ENCODE measurements at places on chromosomes 4 and X.

GRCh38 chrX:68049466-68049865 lies 383.8 kb downstream of the OPHN1 start:
- no peaks in the 10 kb centered on the region for H3K27me3 ChIP-seq

GRCh38 chr4:76246025-76246424 lies 5.5 kb upstream of the FAM47E start:
- H3K4me3 ChIP-seq = no peak overlapping the region
- no peaks in the 10 kb centered on the region for H3K36me3 ChIP-seq
- no peak for DNase-seq

GRCh38 chr4:4726051-4726450 lies 133.4 kb upstream of the MSX1 start:
- no peaks in the 10 kb centered on the region for H3K36me3 ChIP-seq
- DNase-seq = no peak
- no peaks in the 10 kb centered on the region for H3K4me1 ChIP-seq
- no peak overlapping the region for H3K27ac ChIP-seq
- no peaks in the 10 kb centered on the region for H3K27me3 ChIP-seq

GRCh38 chr4:100062921-100063320 lies 112.8 kb upstream of the H2AZ1 start:
- H3K36me3 ChIP-seq = no peaks in the 10 kb centered on the region
- no peak overlapping the region for H3K27ac ChIP-seq
- DNase-seq = no peak
- no peak overlapping the region for H3K4me3 ChIP-seq

GRCh38 chr4:81445196-81445595 lies 26.5 kb downstream of the RASGEF1B start:
- no peaks in the 10 kb centered on the region for H3K27me3 ChIP-seq
- no peak for DNase-seq
- no peak overlapping the region for H3K27ac ChIP-seq

DNA sequence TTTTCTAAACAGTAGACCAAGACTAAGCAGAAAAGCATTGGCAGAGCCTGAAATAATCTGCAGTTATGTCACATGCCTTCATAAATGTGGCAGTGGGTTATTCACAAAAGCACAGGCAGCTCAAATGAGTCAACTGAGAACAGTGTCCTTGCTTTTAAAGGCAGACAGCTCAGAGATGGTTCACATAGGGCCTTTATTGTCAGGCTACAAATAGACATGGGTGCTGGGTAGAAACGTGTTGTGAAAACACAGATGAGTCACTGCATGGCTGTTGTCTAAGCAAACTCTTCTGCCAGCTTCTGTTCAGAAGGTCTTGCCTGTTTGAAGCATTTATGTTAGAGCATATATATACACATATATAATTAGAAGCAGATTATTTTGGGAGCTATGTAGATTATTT lies 118.0 kb downstream of the SLC4A4 start:
- H3K27me3 ChIP-seq = no peaks in the 10 kb centered on the region
- no peaks in the 10 kb centered on the region for H3K4me1 ChIP-seq
- no peak overlapping the region for H3K27ac ChIP-seq
- no peak overlapping the region for H3K4me3 ChIP-seq

GRCh38 chr4:15117270-15117946 lies 115.1 kb downstream of the CPEB2 start:
- no peak for DNase-seq
- H3K4me3 ChIP-seq = no peak overlapping the region
- H3K4me1 ChIP-seq = no peaks in the 10 kb centered on the region
- H3K27me3 ChIP-seq = no peaks in the 10 kb centered on the region
- no peak overlapping the region for H3K27ac ChIP-seq

- peaks cover 11% of the 10 kb centered on the region for H3K27me3 ChIP-seq
- no peak overlapping the region for H3K4me3 ChIP-seq
- DNase-seq = no peak
- H3K4me1 ChIP-seq = peaks cover 37% of the 10 kb centered on the region
- H3K27ac ChIP-seq = peak overlapping the region; percentile 73
These were observed 136.2 kb downstream of the SMIM20 start for GRCh38 chr4:26050212-26050643.

GRCh38 chr4:24589448-24589847 lies 5.1 kb upstream of the DHX15 start:
- H3K36me3 ChIP-seq = no peaks in the 10 kb centered on the region
- H3K4me1 ChIP-seq = peaks cover 5% of the 10 kb centered on the region
- H3K27me3 ChIP-seq = no peaks in the 10 kb centered on the region
- no peak overlapping the region for H3K4me3 ChIP-seq

DNA sequence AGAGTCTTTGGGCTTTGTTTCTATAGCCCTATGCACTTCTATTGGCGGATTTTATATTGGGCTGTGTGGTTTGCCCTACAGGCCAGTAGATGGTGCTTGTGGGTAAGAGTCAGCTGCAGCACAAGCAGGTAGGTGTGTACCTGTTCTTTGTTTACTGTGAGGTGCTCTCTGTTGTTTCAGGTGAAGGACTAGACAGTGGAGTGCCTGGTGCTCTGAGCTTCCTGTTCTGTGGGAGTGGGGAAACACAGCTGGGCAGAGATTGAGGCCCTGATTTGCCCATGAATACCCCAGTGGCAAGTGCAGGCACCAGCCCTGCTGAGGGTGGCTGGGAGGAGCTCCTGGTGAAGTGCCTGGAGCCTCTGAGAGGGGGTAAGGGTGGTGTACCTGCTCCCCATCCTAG lies 26.3 kb upstream of the UCP1 start:
- DNase-seq = no peak
- H3K27ac ChIP-seq = no peak overlapping the region
- H3K27me3 ChIP-seq = no peaks in the 10 kb centered on the region
- no peaks in the 10 kb centered on the region for H3K36me3 ChIP-seq
- no peak overlapping the region for H3K4me3 ChIP-seq

- no peak overlapping the region for H3K27ac ChIP-seq
- no peaks in the 10 kb centered on the region for H3K27me3 ChIP-seq
- H3K4me1 ChIP-seq = no peaks in the 10 kb centered on the region
- H3K4me3 ChIP-seq = no peak overlapping the region
- DNase-seq = no peak
These were observed 320.5 kb upstream of the IGFBP7 start for GRCh38 chr4:57430726-57431125.

- H3K36me3 ChIP-seq = no peaks in the 10 kb centered on the region
- H3K27ac ChIP-seq = peak overlapping the region; percentile 86
- H3K4me1 ChIP-seq = peaks cover 19% of the 10 kb centered on the region
- DNase-seq = peak; percentile 74
These were observed 46.1 kb downstream of the GRK4 start for GRCh38 chr4:3009422-3009821.

DNA sequence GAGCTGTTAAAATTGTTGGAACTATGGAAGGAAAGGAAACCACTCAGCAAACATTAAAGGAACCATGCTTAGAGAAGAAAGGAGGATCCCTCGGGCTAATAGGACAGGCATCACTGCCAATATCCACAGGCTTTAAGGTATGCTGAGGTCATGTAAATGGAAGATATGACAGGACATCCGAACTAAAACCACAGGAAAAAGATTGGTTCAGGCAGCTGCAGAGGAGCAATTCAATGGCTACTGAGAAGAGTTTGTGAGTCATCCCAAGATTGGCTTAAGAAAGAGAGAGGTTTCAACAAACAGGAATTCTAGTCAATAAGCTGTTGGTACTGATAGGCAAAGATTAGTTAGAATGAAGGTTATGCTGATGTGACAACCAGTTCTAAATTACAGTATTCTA lies 106.4 kb upstream of the FAM241A start:
- H3K4me1 ChIP-seq = no peaks in the 10 kb centered on the region
- no peak for DNase-seq
- H3K4me3 ChIP-seq = no peak overlapping the region

DNA sequence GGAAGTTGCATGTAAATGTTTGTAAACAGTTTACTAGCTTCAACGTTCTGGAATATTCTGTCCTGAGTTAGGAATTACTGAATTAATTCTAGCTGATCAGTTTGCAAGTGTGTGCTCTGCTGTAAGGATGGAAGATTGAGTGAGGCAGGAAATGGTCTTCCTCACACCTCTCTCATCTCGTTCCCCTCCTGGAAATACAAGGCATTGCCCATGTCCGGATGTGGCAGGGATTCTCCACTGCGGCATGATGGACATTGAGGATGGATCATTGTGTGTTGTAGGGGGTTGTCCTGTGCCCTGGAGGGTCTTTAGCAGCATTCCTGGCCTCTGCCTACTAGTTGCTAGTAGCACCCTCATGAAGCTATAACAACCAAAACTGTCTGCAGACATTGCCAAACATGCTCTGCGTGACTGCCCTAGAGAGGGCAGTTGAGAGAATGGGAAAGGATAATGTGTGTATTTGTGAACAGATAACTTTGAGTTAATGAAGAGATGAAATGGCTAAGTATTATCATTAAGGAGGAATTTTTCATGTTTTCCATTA lies 12.6 kb downstream of the CA5B start:
- no peak overlapping the region for H3K4me3 ChIP-seq
- H3K27ac ChIP-seq = peak overlapping the region; percentile 82
- H3K4me1 ChIP-seq = peaks cover 12% of the 10 kb centered on the region
- no peaks in the 10 kb centered on the region for H3K27me3 ChIP-seq
- no peaks in the 10 kb centered on the region for H3K36me3 ChIP-seq

- no peak overlapping the region for H3K4me3 ChIP-seq
- H3K27ac ChIP-seq = no peak overlapping the region
- H3K36me3 ChIP-seq = no peaks in the 10 kb centered on the region
These were observed 80.9 kb downstream of the C4orf33 start for GRCh38 chr4:129176864-129177263.

GRCh38 chr4:113823291-113823659 lies 61.7 kb upstream of the CAMK2D start:
- H3K4me3 ChIP-seq = no peak overlapping the region
- no peak overlapping the region for H3K27ac ChIP-seq
- no peak for DNase-seq

DNA sequence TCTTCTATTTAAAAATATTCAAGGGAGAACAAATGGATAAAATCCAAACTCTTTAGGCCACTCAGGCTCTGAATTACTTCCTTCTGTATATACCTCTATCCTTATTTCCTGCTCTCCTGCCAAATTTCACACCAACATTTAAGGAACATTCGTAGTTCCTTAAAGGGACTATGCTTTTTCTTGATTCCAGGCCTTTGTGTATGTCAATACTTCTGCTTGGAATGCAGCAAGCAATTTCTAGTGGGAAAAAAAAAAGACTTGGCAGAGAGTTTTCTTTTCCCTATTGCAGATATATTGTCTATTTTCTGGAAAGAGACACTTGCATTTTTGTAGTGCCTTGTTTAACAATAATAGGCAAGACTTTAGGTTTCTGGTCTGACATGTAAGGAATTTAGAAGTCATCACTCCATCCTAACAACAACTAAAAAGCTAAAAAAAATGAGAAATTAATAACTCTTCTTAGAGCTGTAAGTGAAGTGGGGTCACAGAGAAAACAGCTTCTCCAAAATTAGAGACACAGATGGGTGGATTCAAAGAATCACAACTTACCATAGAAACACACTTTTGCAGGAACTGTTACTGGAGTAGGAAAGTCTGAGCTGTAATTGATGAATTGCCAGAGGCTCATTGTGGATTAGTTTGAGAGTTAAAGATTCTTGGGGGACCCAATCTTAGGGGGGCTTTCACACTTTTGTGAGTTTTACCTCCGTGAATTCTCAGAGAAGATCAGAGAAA lies 2.1 kb upstream of the ADH5 start:
- H3K27me3 ChIP-seq = no peaks in the 10 kb centered on the region
- peak overlapping the region; percentile 71 for H3K4me3 ChIP-seq
- peaks cover 44% of the 10 kb centered on the region for H3K4me1 ChIP-seq
- H3K36me3 ChIP-seq = peaks cover under 1% of the 10 kb centered on the region
- DNase-seq = no peak

GRCh38 chr4:153634738-153635353 lies 49.2 kb upstream of the TLR2 start:
- no peaks in the 10 kb centered on the region for H3K4me1 ChIP-seq
- H3K4me3 ChIP-seq = no peak overlapping the region
- H3K27me3 ChIP-seq = no peaks in the 10 kb centered on the region
- DNase-seq = no peak
- peaks cover 50% of the 10 kb centered on the region for H3K36me3 ChIP-seq

GRCh38 chr4:160141206-160141605 lies 1038.3 kb downstream of the RAPGEF2 start:
- H3K4me3 ChIP-seq = no peak overlapping the region
- DNase-seq = no peak
- no peaks in the 10 kb centered on the region for H3K4me1 ChIP-seq
- H3K27ac ChIP-seq = no peak overlapping the region
- H3K27me3 ChIP-seq = no peaks in the 10 kb centered on the region

- DNase-seq = no peak
- no peak overlapping the region for H3K27ac ChIP-seq
- no peaks in the 10 kb centered on the region for H3K27me3 ChIP-seq
- no peak overlapping the region for H3K4me3 ChIP-seq
- H3K4me1 ChIP-seq = no peaks in the 10 kb centered on the region
These were observed 126.1 kb downstream of the ARHGEF9 start for GRCh38 chrX:63658920-63659319.

DNA sequence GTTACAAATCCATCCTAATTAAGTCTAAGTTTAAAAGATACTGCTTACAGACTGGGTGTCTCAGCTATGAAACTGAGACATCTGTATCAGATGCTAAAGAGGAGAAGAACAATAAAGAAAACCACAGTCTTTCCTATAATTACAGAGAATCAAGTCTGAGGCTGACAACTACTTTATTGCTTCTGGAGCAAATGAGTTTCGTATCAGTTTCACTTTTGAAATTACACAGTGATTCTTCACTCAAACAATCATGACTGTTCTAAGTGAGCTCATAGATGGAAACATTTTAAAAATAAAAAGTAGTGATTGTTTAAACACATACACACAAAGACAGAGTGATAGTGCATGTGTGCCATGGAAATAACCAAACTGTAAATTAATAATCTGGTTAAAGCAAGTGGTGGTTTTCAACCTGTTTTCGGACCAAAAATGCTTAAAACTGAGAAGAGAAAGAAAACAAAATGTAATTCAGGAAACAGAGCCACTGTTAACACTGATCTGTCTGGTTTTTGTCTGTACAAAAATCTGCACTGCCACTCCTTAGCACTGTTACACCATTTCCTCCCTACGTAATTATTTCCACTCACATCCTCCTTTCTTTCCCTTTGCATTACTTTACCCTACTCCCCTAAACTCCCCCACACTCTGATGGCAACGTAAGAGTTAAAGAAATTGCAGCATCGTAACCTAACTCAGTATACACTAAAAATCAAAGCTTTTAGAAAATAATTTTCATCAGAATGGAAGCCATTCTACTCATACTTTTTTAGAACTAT lies 12.5 kb downstream of the RFC1 start:
- H3K27ac ChIP-seq = peak overlapping the region; percentile 73
- no peak for DNase-seq
- no peaks in the 10 kb centered on the region for H3K27me3 ChIP-seq
- peaks cover 18% of the 10 kb centered on the region for H3K36me3 ChIP-seq
- peaks cover 21% of the 10 kb centered on the region for H3K4me1 ChIP-seq
- peak overlapping the region; percentile 39 for H3K4me3 ChIP-seq

GRCh38 chr4:8579526-8580320 lies 469 bp upstream of the GPR78 start:
- DNase-seq = no peak
- H3K4me3 ChIP-seq = no peak overlapping the region
- H3K36me3 ChIP-seq = no peaks in the 10 kb centered on the region
- peaks cover 74% of the 10 kb centered on the region for H3K27me3 ChIP-seq
- H3K27ac ChIP-seq = no peak overlapping the region
